Effector CD8-positive, alpha-beta T cell (primary cell): ENCODE measurements at places on chromosomes 3 and 15.

- DNase-seq, result no peak
Observed at GRCh38 chr3:39362192-39362591, 21.0 kb upstream of the SLC25A38 start.

GRCh38 chr15:60391722-60392315 lies 6.0 kb downstream of the ANXA2 start:
- DNase-seq, result no peak

- no peak for DNase-seq
Observed at GRCh38 chr3:137771401-137772213, 7.5 kb downstream of the SOX14 start.

DNA sequence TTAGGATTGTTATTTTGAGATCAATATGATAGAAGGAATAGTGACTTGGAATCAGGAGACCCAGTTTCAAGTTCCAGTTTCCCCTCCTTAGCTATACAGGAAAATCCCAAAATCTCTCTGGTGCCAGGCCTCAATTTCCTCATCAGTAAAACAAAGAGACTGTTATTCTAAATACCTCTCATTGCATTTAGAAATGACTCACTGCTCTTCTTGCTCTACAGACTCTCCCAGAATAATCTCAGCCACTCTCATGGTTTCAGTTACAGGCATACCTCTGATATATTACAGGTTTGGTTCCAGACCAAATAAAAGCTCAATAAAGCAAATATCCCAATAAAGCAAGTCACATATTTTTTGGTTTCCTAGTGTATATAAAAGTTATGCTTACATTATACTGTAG lies 28.3 kb downstream of the IMPG2 start:
- DNase-seq, result no peak

- DNase-seq, result peak; percentile 2
Observed at GRCh38 chr15:55846116-55846707, 103.3 kb upstream of the PRTG start.

DNA sequence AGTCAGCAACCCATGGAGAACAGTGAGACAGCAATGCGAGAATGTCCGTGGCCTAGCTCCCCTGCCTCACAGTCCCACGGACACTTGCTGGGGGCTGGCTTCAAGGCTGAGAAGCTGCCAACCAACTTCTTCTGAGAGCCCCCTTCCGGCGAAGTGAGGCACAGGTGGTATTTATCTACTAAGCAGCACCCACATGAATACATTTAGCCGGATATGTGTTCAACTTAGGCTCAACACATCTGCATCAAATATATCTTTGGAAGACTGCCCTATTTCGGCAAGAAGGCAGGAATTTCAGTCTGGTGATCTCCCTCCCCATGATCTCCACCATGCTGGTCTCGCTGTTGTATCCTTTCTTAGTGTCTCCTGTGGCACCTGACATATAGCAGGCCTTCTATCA lies 340.9 kb upstream of the NR2E3 start:
- DNase-seq, result no peak

DNA sequence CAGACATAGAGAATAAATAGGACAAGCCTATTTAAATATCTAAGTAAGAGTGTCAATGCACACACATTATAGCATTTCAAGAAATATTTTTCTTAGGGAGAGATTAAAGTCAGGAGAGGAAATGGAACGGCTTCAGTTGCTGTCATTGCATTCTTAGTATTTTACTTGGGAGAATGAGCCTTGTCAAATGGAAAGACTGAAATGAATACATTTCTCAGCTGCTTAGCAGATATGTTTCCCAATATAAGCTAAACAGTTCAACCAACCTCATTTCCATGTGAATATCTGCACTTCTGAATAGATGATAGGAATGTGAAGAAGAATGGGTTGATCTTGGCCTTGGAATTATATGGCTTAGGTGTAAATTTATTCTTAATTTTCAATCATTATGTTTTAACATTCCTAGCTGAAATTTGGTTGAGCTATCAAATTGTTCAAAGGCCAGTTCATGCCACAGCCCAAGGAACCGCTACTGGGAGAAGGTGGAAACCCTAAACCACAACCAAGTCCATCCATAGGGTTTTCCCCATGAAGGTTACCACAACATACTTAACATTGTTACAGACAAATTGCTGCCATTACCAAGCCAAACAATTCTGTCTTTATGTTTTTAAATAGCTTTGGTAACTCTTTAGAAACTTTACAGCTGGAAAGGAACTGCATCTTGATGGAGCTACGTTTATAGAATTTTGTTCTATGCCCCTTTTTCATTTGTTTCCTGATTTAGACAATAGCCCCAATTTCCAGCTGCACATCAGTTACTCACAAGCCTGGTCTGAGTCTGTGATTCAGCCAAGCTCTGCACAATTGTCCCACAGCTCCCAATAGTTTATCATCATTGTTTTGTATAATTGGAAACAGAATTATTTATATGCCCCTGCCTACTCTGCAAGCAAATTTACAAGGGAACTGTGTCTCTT lies 459.6 kb downstream of the MECOM start:
- DNase-seq, result no peak

DNA sequence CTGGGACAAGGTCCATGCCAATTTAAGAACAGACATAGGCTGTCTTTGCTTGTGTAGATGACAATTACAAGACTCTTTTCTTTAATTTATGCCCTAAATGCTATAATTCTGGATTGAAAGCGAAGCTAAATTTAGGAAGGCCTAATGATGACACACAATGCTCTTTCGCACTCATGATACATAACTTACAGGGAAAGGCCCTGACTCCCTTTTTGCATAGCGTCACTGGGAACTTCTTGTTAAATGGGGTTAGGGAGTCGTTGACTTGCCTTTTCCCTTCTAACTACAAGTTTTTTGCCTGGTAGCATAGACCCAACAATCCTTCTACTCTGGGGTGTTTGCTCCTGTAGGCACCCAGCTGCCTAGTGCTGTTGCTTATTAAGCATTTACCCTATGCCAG lies 329.5 kb upstream of the LRRFIP2 start:
- no peak for DNase-seq

DNA sequence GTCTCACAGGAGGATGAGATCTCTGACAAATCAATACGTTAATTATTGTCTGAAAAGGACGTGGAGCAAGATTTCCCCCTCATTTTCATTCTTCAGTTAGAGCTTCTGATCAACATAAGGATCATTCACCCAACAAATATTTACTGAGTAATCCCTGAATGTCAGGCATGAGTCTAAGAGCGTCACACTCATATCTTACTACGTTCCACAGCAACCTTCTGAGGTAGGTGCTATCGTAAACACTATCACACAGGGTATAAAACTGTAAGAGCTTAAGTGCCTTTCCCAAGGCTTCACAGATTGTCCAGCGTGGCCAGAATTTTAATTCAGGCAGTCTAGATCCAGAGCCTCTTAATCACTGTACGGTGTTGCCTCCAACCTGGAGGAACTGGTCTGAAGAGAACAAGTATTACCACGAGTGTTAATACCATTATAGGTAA lies 10.6 kb upstream of the TM4SF1 start:
- DNase-seq, result no peak

DNA sequence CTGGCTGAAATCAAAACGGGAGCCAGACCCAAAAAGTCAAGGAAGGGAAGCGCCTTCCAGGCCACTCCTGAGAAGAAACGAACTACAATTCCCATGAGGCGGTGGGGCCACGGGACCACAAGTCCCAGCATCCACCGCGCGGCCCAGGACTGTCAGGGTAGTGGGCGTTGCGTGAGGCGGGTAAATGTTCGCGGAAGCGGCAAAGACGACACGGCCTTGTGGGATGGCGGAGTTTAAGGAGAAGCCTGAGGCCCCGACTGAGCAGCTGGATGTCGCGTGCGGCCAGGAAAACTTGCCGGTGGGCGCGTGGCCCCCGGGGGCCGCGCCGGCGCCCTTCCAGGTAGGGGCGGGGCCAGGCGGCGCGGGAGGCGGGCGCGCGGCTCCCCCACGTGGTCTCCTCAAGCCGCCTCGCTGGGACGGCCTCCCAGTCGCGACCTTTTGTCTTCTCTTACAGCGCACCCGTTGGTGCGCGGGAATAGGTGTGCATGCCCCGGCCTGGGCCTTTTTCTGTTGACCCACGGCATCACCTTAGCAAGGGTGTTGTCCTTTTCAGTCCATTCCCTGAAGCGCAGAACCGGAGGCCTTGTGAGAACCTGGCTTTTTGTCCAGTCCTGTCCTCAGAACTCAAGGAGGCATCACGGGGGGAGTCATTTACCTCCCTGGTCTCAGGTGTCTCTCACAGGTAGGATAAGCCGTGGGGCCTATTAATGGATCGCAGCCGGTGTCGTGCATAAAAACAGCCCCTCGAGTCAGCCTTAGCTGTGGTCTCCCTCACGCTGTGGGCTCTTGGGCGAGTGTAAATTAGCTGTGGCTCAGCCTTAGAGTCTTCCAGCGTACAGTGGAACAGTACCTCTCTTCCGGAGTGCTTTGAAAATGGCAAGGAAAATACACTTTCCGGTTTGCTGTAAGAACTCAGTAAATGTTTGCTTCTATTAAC lies at the start of gene SETMAR:
Gene SETMAR (plus strand): TSS at position 183 of the 937 bp plus-strand sequence. CDS start 2 bp downstream, at position 185.
- peak; percentile 74 for DNase-seq

DNA sequence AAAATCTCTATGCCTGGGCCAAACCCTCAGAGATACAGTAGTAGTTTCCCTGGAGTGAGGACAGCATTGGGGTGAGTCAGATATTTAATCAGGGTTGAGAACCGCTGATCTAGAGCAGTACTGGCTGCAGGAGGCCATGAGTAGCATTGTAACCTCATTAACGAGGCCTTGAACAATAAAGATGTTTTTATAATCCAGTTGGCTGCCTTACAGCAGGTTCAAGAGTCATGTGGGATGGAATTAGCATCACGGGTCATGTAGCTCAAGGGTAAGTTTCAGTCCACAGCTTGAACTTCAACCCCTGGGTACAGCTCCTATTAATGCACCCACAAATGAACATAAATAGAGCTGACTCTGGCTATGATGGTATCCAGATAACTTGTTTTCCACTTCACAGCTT lies 5.1 kb downstream of the HPS3 start:
- no peak for DNase-seq

GRCh38 chr3:11379824-11380701 lies 107.9 kb downstream of the ATG7 start:
- DNase-seq, result no peak

- no peak for DNase-seq
Observed at GRCh38 chr15:82875411-82876003, 66.1 kb downstream of the WHAMM start.

- DNase-seq, result peak; percentile 12
Observed at GRCh38 chr15:73677146-73677607, 7.0 kb upstream of the CD276 start.

DNA sequence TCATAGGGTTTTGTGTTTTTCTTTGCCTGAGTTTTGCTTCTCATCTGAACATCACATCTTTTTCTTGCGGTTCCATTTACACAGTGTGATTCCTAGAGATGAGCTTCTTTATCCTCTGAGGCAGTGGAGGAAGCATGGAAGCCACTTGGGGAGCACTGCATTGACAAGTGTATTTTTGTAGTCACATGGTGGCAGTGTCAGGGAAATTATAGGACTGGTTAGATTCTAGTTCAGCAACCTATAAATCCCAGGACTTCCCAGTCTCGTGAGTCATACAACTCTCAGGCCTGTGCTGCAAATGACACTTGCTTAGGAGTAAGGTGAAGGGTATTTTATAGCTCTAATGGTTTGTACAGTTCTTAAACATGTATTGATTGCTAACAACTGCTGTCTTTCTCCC lies 58.4 kb downstream of the RBM6 start:
- DNase-seq, result no peak

DNA sequence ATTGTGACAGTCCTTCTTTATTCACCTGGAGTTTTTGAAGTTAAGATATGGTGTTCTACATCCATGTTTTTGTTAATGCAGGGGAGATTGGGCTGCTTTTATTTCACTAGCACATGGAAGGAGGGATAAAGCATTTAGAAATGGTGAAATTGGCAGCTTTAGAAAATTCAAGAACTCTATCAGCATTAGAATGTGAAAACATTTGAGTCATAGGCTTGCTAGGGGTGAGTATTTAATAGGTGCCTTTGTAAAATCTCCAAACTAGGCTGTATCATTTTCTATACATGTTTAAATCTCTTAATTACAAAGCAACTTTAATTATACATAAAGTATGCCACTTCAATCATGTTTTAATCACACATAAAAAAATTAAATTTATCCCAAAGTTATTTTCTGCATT lies 12.9 kb downstream of the NLGN1 start:
- no peak for DNase-seq

DNA sequence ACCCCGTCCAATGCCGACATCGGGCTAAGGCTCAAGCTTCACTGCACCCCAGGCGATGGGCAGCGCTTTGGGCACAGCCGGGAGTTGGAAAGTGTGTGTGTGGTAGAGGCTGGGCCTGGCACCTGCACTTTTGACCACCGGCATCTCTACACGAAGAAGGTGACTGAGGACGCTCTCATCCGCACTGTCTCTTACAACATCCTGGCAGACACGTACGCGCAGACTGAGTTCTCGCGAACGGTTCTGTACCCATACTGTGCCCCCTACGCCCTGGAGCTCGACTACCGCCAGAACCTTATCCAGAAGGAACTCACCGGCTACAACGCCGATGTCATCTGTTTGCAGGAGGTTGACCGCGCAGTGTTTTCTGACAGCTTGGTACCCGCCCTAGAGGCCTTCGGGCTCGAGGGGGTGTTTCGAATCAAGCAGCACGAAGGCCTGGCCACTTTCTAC lies 1.0 kb downstream of the PDE12 start:
- DNase-seq, result no peak

DNA sequence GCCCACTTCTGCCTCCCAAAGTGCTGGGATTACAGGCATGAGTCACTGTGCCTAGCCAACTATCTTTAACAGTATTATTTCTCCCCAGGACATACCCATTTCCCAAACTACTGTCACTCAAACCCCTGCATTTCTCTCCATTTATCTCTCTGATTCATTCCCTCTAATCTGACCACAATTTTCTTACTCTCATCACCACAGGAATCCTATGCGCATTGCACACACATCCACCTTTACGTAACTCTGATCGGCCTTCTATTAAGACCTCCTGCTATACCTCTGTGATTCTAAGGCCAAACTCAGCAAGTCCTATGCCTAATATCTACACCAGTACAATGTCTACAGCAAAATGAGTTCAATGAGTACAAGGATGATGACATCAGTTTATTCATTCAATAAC lies 235.0 kb downstream of the ULK4 start:
- DNase-seq, result no peak

- DNase-seq, result no peak
Observed at GRCh38 chr3:58857402-58857801, 190.8 kb upstream of the FAM3D start.

- DNase-seq, result no peak
Observed at GRCh38 chr3:170724599-170725280, 138.9 kb upstream of the SLC7A14 start.

- no peak for DNase-seq
Observed at GRCh38 chr15:37038716-37039106, 61.6 kb downstream of the MEIS2 start.

DNA sequence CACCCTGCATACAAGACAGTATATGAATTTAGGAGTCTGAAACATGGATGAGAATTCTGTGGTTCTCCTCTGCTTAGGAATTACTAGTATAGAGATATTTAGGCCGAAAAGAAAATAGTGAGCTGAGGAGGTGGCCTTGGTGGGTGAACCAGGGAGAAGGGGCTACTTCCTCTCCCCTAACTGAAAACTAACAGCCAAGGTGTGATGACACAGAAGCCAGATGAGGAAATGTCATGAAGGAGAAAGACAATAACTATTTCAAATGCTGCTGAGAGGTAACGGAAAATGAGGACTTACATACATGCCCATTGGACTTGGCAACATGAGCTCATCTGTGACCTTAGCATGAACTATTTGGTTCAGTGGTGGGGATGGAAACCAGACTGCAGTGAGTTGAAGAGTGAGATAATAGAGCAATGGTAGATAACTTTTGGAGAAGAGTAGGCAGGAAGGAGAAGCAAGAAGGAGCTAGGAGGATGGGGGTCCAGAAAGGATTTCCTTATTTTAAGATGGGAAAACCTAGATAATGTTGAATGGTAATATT lies 114.4 kb upstream of the TSPAN3 start:
- DNase-seq, result no peak
